Tongue (tissue), 3 donors: ENCODE measurements at places on chromosomes 12 and 14.

DNA sequence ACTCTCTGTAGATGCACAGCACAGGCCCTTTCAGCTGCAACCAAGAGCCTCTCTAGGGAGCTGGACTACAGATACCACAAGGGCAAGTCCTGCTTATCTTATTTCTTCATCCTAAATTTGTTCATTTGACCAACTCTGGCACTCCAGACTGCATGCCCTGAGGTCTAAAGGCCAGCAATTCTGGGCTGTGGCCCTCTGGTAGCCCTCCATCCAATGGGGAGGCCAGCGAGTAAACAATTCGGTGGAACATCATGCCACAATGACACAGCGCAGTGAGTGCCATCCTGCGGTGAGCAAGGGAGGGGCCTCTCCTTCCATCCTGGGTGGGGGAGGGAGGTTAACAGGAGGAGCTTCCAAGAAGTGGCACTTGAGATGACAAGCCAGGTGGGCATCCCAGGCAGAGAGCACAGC lies 652 bp upstream of the SELPLG start:
- peak; percentile 67 for DNase-seq

- no peak for DNase-seq
Observed at GRCh38 chr12:66162701-66163100, 7.1 kb downstream of the TMBIM4 start.

DNA sequence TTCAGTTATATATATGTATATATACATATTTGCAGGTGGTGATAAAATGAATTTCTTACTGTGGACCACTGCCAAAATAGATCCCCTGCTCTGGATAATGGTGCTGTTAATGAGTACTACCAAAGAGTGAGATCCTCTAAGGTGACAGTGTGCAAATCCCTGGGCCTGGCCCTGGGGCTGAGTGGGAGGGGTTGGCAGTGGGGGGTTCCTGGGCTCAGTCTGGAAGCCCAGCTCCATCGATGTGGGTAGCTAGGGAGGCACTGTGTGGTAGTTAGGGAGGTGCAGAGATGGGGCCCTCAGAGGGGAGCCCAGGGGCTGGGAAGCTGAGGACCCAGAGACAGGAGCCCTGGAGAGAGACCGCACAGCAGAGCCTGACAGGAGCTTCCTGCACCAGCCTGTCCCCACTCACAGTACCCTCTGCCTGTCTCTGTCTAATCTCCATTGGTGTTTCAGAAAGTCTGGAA lies 9.1 kb downstream of the KRT8 start:
- DNase-seq = no peak

DNA sequence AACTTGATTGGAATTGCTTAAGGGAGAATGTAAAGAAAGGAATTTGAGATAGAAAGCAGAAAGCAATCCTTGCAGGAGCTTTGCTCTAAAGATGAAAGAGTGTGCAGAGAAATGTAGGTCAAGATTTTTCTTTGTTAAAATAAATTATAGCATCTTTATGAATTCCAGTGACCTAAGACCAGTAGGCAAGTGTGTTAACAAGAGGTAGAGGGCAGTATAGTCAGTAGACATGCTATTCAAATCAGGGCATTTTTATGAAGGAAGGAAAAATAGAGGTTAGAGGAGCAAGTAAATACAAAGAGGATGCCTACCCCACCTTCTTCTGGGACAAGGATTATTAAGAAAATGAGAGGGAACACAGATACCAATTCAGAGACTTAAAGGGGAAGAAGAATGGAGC lies 148.5 kb downstream of the PLCZ1 start:
- no peak for DNase-seq

DNA sequence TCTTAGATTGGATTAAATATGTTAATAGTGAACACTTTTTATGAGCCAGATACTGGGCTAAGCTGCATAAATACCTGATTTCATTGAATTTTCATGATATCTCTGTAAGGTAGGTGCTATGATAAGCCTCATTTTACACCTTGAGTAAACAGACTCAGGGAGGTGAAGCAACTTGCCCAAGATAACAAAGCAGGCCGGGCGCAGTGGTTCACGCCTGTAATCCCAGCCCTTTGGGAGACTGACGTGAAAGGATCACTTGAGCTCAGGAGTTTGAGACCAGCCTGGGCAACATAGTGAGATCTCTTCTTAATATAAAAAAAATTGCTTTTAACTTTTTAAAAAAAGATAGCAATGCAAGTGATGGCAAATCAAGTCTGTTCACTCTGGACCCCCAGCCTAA lies 1.4 kb downstream of the GNB3 start:
- no peak for DNase-seq

DNA sequence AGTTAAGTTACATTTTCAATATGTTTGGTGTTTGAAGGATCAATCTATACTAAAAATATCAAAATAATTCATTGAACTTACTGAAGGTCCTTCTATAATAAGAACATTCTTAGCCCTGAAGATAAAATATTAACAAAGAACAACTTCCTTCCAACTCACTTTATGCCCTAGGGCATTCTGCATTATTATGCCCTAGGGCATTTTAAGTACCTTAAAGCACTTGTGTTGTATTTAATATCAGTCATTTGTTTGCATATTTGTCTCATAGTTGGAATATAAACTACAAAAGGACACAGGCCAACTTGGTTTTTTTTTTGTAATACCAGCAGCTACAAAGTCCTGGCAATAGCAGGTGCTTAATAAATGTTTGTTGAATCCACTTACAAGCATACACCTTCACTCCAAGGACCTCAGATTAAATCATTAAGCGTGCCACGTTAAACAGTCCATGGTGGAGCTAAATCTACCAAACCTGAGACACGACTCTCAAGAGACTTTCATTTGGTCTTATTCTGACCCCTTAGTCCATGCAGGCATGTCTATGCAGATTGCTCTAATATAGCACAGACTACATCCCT lies 50.7 kb downstream of the EPS8 start:
- DNase-seq = no peak

DNA sequence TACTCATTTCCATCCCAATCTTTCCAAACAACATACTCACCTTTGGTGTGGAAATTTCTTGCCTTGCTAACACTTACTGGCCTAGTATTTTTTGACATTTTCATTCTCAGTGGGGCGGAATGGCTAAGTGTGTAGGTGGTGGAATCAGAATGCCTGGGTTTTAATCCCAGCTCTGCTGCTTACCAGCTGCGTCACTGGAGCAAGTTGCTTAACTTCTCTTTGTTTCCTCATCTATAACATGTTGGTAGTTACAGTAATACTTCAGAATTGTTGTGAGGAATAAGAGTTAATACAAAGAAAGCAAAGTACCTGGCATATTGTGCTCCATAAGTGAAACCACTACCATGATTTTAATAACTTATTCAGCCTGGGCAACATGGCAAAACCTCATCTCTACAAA lies 3.0 kb upstream of the FAM177A1 start:
- no peak for DNase-seq

GRCh38 chr14:72444701-72445100 lies 449.2 kb downstream of the DPF3 start:
- peak; percentile 38 for DNase-seq
